Liver (tissue), 10 donors: ENCODE measurements at places on chromosomes 7 and 10. TPM values are rescaled to one million over a fixed set of nuclear protein-coding genes. Genes with fewer than 3 reads are reported as not detected.

DNA sequence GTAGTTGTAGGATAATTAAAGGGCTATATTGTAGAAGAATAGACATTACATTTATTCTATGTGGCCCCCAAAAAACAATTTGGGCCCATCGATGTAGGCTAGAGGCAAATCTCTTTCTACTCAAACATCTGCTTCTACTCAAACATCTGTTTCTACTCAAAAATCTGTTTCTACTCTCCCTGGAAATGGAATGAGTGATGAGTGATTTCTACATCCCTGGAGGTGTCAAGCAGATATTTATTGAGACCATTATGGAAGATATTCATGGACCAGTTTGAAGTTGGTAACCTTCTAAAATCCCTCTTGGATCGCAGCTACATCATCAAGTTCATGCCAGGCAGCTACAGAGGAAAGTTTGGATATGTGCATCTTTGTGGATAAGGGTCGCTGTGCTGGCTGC is 5.1 kb upstream of the PLPP4 start:
- DNase-seq = no peak
- no peaks in the 10 kb centered on the region for H3K36me3 ChIP-seq
- no peak overlapping the region for H3K27ac ChIP-seq
- H3K27me3 ChIP-seq = no peaks in the 10 kb centered on the region
- H3K4me1 ChIP-seq = no peaks in the 10 kb centered on the region

DNA sequence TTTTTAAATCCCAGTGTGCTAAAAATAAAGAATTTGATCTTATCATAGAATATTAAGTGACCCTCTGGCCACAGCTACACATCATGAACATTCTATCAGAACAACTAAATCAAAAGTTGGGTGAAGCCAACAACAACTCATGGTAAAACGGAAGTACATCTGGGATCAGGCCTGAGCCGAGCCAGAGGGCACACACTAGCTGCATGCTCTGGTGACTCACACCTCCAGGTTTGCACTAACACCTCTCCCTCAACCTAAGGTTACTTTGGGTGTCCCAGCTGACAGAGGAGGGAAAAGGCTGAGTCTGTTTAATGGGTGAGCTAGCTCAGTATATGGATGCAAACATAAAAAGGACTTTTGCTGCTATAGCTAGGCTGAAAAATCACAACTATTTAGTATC is 281.6 kb downstream of the HGF start:
- H3K36me3 ChIP-seq = no peaks in the 10 kb centered on the region
- no peak overlapping the region for H3K4me3 ChIP-seq
- DNase-seq = no peak
- H3K27me3 ChIP-seq = no peaks in the 10 kb centered on the region

DNA sequence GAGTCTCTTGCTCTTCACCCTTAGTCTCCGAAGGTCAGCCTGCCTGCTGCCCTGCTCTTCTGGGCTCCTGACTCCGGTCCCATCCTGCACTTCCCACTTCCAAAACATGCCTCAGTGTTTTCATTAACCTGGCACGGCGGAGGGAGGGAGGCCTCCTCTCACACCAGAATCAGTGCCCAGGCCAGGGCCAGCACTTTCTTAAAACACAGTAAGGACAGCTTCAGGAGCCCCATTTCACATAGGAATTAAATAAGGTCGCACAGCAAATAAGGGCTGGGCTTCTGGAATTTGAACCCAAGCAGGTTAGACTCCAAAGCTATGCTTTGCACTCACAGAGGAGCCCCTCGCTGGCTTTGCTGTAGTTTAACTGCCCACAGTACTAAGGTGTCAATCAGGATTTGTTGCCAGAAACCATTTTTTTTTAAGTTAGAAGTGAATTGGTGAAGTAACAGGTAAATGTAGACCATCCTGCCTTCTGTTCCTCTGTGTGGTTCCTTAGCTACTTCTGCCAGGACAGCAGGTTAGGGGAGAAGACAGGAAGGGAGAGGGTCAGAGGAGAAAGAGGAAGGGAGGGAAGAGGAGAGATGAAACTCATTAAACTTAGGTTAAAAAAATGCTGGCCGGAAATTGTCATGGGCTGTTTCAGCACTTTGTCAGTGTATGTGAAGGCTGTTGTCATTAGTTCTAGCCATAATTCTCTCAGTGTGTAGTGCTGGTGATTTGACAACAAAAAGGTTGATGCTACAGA is 1.1 kb downstream of the RASSF4 start:
- H3K4me3 ChIP-seq = peak overlapping the region; percentile 75
- H3K4me1 ChIP-seq = peaks cover 41% of the 10 kb centered on the region
- H3K36me3 ChIP-seq = no peaks in the 10 kb centered on the region
- peak; percentile 29 for DNase-seq

- H3K27ac ChIP-seq = no peak overlapping the region
- DNase-seq = no peak
- no peaks in the 10 kb centered on the region for H3K36me3 ChIP-seq
- H3K27me3 ChIP-seq = no peaks in the 10 kb centered on the region
- no peak overlapping the region for H3K4me3 ChIP-seq
- no peaks in the 10 kb centered on the region for H3K4me1 ChIP-seq
These were observed 1101.8 kb downstream of the SORCS3 start for GRCh38 chr10:105742923-105743322.

The ATP6V0A4 gene
- not detected for total RNA-seq

DNA sequence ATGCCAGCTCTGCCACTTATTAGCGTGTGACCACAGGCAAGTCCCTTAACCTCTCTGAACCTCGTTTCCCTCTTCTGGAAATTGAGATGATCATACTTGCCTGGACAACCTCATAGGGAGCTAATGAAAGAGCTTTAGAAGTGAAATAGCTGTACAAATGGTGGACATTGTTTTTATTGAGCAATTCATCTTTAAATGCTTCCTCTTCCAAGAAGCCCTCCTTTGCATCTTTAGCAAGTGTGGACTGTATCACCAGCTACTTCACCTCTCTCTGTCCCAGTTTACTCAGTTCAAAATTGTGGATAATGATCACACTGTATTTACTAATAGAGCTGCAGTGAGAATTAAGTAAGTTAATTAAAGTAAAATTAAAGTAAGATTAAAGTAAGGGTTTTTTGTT is 61.7 kb downstream of the CDH23 start:
- H3K4me3 ChIP-seq = no peak overlapping the region
- H3K27ac ChIP-seq = no peak overlapping the region
- no peaks in the 10 kb centered on the region for H3K27me3 ChIP-seq
- no peaks in the 10 kb centered on the region for H3K36me3 ChIP-seq

GRCh38 chr10:18252086-18252485 is 111.9 kb downstream of the CACNB2 start:
- no peak overlapping the region for H3K27ac ChIP-seq
- H3K36me3 ChIP-seq = no peaks in the 10 kb centered on the region
- H3K4me1 ChIP-seq = peaks cover 4% of the 10 kb centered on the region

GRCh38 chr7:140456551-140457051 is 22.7 kb downstream of the MKRN1 start:
- H3K36me3 ChIP-seq = peaks cover 51% of the 10 kb centered on the region
- no peak overlapping the region for H3K27ac ChIP-seq
- no peak for DNase-seq
- H3K27me3 ChIP-seq = no peaks in the 10 kb centered on the region
- H3K4me1 ChIP-seq = no peaks in the 10 kb centered on the region
- no peak overlapping the region for H3K4me3 ChIP-seq

DNA sequence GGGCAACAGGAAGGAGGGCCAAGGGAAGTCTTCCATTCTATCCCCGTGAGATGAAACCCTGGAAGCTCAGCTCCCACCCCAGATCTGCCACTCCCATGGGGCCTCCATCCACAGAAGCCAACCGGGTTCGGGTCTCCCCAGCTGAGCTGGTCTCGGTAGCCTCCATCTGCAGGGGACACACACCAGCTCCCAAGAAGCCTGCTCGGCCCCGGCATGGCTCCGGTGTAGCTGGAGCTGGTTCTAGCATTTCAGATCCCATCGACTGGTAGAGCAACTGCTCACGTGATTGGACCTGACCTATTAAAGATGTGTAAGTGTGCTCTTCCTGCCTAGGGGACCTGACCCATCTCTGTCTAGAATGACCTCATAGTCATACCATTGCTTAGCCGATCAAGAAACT is 138.0 kb downstream of the PRKAG2 start:
- H3K36me3 ChIP-seq = no peaks in the 10 kb centered on the region
- no peak for DNase-seq
- no peaks in the 10 kb centered on the region for H3K27me3 ChIP-seq

The ANKRD61 gene
- not detected for total RNA-seq

GRCh38 chr7:137592232-137592896 is 248.8 kb upstream of the PTN start:
- peaks cover 2% of the 10 kb centered on the region for H3K4me1 ChIP-seq
- no peaks in the 10 kb centered on the region for H3K27me3 ChIP-seq
- H3K4me3 ChIP-seq = no peak overlapping the region
- no peaks in the 10 kb centered on the region for H3K36me3 ChIP-seq
- DNase-seq = peak; percentile 48
- no peak overlapping the region for H3K27ac ChIP-seq

The WIPF3 gene
- not detected for total RNA-seq

DNA sequence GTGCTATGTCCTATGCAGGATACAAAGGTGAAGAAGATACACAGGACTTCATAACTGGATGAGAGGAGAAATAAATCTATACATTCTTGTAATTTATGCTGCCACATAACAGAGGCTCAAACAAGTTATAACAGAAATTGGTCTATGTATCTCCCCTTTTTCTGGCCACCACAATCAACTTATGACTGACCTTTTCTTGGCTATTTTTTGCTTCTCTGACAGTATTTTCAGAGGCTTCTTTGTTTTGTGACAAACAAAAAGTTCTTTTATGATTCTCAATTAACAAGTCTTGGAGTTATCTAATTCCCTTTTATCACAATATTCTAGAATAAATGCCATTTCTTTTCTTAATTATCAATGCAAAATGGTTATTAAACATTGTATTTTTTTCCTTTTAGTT is 953.0 kb upstream of the ZWINT start:
- H3K27me3 ChIP-seq = no peaks in the 10 kb centered on the region
- no peak overlapping the region for H3K4me3 ChIP-seq
- no peaks in the 10 kb centered on the region for H3K4me1 ChIP-seq
- no peaks in the 10 kb centered on the region for H3K36me3 ChIP-seq

DNA sequence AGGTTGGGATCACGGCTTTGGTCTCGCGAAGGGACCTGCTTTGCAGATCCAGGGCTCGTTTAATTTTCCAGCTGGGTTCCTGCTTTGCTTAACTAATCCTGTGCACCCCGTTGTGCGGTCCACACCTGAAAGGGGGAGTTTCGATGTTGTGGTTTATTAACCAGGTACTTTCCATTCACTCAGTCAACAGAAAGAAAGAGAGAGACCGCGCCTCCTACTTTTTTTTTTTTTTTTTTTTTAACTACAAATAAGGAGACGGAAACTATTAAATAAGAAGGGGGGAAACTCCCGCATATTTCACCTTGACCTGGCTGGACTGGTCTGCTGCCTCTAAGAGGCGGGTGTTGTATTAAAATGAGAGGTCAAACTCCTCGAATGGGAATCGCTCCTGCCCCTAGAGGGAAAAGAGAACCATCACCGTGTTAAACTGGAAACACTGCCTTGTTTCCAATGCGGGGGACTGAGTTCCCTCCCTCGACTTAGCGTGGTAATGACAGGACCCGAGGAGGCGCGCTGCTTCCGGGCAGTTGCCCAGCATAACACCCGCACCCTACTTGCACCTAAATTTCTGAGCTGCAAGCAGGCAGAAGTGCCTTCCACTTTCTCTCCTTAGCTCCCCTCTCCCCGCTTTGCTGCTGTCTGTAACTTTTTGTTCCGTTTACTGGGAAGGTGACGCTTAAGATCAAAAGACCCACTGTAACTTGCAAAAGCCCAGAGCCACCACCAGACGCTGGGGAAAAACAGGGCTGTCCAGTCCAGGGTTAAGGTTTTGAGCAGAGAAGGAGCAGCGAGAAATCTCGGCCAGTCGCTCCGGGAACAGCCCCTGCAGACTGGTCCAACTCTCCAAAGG is 1.1 kb upstream of the ITGB8 start:
- no peaks in the 10 kb centered on the region for H3K36me3 ChIP-seq
- H3K4me1 ChIP-seq = peaks cover 18% of the 10 kb centered on the region
- H3K4me3 ChIP-seq = peak overlapping the region; percentile 70
- peak overlapping the region; percentile 38 for H3K27ac ChIP-seq

GRCh38 chr10:111076191-111076681 is 593 bp upstream of the ADRA2A start:
- H3K4me3 ChIP-seq = peak overlapping the region; percentile 63
- peak; percentile 50 for DNase-seq
- H3K27me3 ChIP-seq = peaks cover 4% of the 10 kb centered on the region
- H3K27ac ChIP-seq = no peak overlapping the region
- H3K4me1 ChIP-seq = peaks cover 10% of the 10 kb centered on the region
- no peaks in the 10 kb centered on the region for H3K36me3 ChIP-seq

The OR6V1 gene
- total RNA-seq = not detected

The FRMD4A gene
- 17.1 TPM for total RNA-seq

The ZNF212 gene
- 4.9 TPM for total RNA-seq

The SH2D4B gene
- 0.19 TPM for total RNA-seq

- peaks cover 15% of the 10 kb centered on the region for H3K4me1 ChIP-seq
- H3K4me3 ChIP-seq = no peak overlapping the region
- H3K27me3 ChIP-seq = no peaks in the 10 kb centered on the region
- no peak for DNase-seq
- H3K27ac ChIP-seq = no peak overlapping the region
- no peaks in the 10 kb centered on the region for H3K36me3 ChIP-seq
These were observed 296.4 kb upstream of the MKLN1 start for GRCh38 chr7:131031099-131031868.

The CXCL12 gene
- 32.4 TPM for total RNA-seq

The ORAI2 gene
- total RNA-seq = 5.5 TPM

The STEAP2 gene
- total RNA-seq = 25.9 TPM

DNA sequence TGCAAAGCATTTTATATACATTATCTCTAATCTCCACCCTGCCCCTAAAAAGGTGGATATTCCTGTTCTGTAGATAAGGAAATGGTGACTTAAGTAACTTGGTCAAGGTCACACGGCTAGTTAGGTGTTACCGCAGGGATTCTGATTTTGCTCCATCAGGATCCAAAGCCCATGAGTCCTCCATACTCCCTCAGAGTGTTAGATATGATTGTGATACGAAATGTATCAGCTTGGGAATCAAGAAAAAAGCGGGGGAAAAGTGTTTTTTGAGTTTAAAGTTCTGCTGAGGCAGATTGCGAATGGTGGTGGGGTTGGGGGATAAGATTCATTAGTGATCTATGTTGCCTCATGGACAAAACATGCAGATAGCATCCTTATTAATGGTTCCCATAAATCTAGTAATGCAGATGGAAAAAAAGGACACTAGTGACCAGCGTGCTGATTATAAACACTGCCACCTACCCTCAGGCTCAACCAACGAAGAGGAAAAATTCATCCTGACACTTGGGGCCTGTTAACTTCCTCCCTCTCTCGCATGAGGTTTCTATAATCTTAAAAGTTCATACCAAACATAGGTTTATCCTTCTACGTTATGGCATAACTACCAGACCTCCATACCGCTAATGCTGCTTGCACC is 2.3 kb downstream of the ICA1 start:
- H3K27me3 ChIP-seq = no peaks in the 10 kb centered on the region
- H3K36me3 ChIP-seq = no peaks in the 10 kb centered on the region
- peaks cover 7% of the 10 kb centered on the region for H3K4me1 ChIP-seq
- no peak overlapping the region for H3K27ac ChIP-seq

DNA sequence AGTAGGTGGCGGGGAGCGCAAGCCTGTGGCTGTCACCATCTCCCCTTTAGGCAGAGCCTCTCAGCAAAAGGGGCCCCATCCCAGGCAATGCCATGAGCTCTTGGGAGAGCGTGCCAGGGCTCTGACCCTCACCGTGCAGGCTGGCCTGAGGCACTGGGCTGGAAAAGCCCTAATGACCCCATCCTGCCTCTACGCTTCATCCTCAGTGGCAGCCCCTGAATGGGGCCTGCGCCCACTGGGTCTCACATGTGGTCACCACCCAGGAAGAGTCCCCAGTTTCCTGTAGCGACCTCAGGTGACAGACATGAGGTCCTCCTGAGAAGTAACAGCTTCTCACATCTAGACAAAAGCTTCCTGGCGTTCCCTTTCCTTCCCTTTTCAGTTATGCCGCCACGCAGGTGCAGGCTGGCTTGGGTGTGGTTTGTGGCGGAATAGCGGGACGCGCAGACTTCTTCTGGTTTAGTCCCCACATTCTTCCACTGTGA is 59.2 kb downstream of the CLEC2L start:
- H3K36me3 ChIP-seq = peaks cover 29% of the 10 kb centered on the region
- DNase-seq = no peak
- H3K4me3 ChIP-seq = no peak overlapping the region
- H3K27ac ChIP-seq = no peak overlapping the region
